ENCODE measurements at places on chromosomes 7 and 10. TPM values are rescaled to one million over a fixed set of nuclear protein-coding genes. Genes with fewer than 3 reads are reported as not detected.

The ANKRD30A gene
- not detected for polyA plus RNA-seq

The TYW1 gene
- polyA plus RNA-seq, result 9.4 TPM

The ELOVL3 gene
- polyA plus RNA-seq, result not detected

The GHRHR gene
- not detected for polyA plus RNA-seq

The HGF gene
- polyA plus RNA-seq, result 0.25 TPM

The HECW1 gene
- not detected for polyA plus RNA-seq

The INMT gene
- polyA plus RNA-seq, result 0.13 TPM

The MPLKIP gene
- polyA plus RNA-seq, result 23.2 TPM
